Uterus (tissue), 4 donors: ENCODE measurements at places on chromosomes 2 and 18.

GRCh38 chr2:30447149-30448045 is at the start of gene LCLAT1:
TSS of gene LCLAT1 (plus strand) at chr2:30447246. CDS start at chr2:30525591, 78,345 bp downstream.
- H3K4me1 ChIP-seq: no peaks in the 10 kb centered on the region
- no peaks in the 10 kb centered on the region for H3K36me3 ChIP-seq
- H3K27ac ChIP-seq: peak within 1 kb of the TSS; percentile 80
- H3K27me3 ChIP-seq: no peaks in the 10 kb centered on the region

GRCh38 chr2:64329848-64330247 is 124.1 kb upstream of the LGALSL start:
- H3K27ac ChIP-seq: peak overlapping the region; percentile 91
- no peaks in the 10 kb centered on the region for H3K4me1 ChIP-seq
- peak; percentile 46 for DNase-seq
- H3K36me3 ChIP-seq: no peaks in the 10 kb centered on the region
- H3K4me3 ChIP-seq: no peak overlapping the region

DNA sequence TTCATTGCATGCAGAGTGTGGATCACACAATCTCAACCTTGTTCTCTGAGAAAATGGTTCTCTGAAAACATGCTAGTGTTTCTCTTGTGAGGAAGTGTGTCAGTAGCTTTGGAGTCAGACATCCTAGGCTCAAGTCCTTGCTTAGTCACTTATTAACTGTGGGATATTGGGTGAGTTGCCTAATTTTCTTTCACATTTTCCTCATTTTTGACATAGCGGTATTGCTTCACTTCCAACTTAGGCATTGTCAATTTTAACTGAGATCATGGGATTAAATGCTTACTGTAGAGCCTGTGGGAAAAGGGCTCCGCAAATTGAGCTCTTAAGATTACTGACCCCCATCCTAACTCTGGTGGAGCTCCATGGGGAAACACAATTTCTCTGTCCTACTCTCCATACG is 622.2 kb downstream of the CNTNAP5 start:
- no peaks in the 10 kb centered on the region for H3K27me3 ChIP-seq
- no peaks in the 10 kb centered on the region for H3K36me3 ChIP-seq
- DNase-seq: no peak
- no peaks in the 10 kb centered on the region for H3K4me1 ChIP-seq

DNA sequence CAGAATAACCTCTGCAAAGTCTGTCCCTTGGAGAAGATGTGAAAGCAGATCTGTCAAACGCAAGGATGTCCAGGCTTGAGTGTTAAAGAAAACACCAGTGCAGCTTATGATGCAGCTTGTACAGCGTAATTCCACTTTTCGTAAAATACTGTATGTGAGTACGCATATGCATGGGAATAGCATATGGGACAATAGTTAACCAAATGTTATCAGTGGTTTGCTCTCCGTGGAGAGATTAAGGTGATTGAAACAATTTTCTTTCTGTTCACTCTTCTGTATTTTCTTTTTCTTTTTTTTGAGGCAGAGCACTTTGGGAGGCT is 27.2 kb downstream of the ATOH8 start:
- no peak overlapping the region for H3K27ac ChIP-seq
- DNase-seq: no peak
- no peaks in the 10 kb centered on the region for H3K4me1 ChIP-seq
- no peaks in the 10 kb centered on the region for H3K27me3 ChIP-seq

- H3K4me1 ChIP-seq: no peaks in the 10 kb centered on the region
- no peak overlapping the region for H3K4me3 ChIP-seq
- no peak overlapping the region for H3K27ac ChIP-seq
- H3K36me3 ChIP-seq: no peaks in the 10 kb centered on the region
These were observed 227.3 kb upstream of the RAB6C start for GRCh38 chr2:129752176-129752575.

DNA sequence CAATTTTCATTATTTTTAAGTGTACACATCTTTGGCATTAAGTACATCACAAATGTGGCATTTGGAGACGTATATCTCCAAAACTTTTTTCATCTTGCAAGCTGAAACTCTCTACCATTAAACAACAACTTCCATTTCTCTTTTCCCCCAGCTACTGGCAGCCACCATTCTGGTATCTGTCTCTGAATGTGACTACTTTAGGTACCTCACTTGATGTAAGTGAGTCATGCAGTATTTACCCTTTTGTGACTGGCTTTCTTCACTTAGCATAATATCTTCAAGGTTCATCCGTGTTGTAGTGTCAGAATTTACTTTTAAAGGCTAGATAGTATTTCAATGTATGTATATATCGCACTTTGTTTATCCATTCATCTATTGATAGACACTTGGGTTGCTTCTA is 17.0 kb downstream of the BABAM2 start:
- H3K27me3 ChIP-seq: no peaks in the 10 kb centered on the region
- DNase-seq: no peak
- H3K4me3 ChIP-seq: no peak overlapping the region
- H3K4me1 ChIP-seq: peaks cover 3% of the 10 kb centered on the region
- no peak overlapping the region for H3K27ac ChIP-seq

DNA sequence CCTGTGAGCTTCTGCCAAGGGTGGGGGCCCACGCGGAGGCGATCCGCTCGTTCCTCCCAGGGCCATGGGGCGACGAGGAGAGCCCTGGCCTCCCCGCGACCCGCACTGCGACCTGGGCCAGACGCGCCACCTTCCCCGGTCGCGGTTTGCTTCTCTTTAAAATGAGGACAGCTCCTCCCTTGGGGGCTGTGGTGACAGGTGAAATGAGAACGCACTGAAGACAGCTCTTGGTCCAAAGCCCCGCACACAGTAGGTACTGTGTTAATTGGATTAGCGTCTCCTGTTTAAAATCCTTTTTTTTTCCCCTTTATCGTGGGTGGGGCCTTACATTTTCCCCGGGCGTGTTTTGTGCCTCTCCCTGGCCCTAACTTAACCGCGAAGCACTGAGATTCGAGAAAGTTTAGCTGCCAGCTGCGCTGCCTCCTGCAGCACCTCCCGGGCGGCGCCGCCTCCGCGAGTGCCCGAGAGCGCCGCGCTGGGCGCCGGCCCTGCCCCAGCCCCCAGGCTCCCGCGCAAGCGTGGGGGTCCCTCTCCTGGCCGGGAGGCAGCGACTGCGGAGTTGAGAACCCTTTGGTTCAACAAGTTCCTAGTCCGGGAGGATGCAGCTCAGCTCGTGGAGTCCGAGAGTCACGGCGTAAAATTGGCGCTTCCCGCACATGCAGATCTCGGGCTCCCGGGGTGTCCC is 1.1 kb downstream of the HPCAL1 start:
- peak overlapping the region; percentile 52 for H3K4me3 ChIP-seq
- peaks cover 5% of the 10 kb centered on the region for H3K4me1 ChIP-seq
- H3K27ac ChIP-seq: peak overlapping the region; percentile 89
- no peaks in the 10 kb centered on the region for H3K27me3 ChIP-seq

DNA sequence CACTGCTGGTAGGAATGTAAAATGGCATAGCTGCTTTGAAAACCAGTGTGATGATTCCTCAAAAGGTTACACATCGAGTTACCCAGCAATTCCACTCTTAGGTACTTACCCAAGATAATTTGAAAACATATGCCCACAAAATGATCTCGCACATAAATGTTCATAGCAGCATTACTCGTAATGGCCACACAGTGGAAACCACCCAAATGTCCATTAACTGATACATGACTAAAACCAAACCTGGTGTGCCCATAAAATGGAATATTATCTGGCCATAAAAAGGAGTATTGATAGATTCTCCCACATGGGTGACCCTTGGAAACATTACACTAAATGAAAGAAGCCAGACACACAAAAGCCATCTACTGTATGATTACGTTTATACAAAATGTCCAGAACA is 70.4 kb downstream of the ALPK2 start:
- no peak overlapping the region for H3K27ac ChIP-seq
- no peaks in the 10 kb centered on the region for H3K4me1 ChIP-seq
- DNase-seq: no peak
- no peaks in the 10 kb centered on the region for H3K36me3 ChIP-seq
- H3K27me3 ChIP-seq: no peaks in the 10 kb centered on the region

DNA sequence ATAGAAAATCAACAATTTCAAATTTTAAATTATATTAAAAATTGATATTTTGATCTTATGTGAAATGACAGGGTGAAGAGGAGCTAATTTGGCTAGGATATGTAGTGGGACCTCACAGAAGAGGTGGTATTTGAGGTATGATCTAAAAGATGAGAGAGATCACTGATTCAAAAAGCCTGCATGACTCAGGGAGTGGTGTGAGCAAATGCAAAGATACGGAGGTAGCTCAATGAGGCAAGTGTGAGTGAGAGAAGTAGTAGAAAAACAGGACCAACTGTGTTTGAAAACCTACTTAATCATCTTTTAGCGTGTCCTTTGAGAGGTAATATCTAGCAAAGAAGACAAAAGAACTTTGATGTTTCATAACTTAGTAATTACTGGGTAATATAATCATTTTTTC is 557.5 kb downstream of the DSC3 start:
- no peak overlapping the region for H3K27ac ChIP-seq
- no peak overlapping the region for H3K4me3 ChIP-seq
- H3K4me1 ChIP-seq: no peaks in the 10 kb centered on the region
- H3K27me3 ChIP-seq: no peaks in the 10 kb centered on the region

DNA sequence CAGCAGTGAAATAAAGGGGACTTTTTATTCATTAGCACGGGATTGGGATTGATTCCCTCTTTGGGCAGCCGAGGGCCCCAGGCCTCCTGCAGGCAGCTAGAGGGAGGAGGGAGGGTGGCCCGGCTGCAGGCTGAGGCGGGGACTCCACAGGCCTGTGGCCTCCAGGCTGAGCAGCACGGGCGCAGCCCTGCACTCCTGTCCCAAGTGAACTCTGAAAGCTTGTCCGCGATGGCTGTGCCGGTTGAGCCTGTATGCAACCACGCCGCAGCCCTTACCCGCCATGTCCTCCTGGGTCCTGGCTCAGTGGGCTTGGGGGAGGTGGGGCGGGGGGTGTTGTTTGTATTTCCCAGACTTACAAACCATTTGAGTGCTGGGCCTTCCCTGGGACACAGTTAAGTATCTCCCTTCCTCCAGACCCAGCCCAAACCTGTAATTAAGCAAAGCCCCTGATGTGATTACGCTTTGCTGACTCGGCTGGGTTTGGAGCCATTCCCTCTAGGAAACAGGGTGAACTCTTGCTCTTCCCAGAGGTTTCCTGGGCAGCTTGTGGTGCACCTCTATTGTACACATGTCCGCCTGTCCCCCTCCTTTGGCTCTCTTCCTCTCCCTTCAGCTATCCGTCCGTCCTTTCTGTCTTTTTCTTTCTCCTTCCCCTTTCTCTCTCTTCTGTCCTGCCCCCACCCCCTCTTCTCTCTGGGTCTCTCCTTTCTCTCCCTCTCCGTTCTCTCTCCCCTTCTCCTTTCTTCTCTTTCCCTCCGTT is 5.3 kb downstream of the GLI2 start:
- H3K27ac ChIP-seq: no peak overlapping the region
- H3K4me3 ChIP-seq: peak overlapping the region; percentile 50
- DNase-seq: no peak
- no peaks in the 10 kb centered on the region for H3K4me1 ChIP-seq
- H3K27me3 ChIP-seq: no peaks in the 10 kb centered on the region

DNA sequence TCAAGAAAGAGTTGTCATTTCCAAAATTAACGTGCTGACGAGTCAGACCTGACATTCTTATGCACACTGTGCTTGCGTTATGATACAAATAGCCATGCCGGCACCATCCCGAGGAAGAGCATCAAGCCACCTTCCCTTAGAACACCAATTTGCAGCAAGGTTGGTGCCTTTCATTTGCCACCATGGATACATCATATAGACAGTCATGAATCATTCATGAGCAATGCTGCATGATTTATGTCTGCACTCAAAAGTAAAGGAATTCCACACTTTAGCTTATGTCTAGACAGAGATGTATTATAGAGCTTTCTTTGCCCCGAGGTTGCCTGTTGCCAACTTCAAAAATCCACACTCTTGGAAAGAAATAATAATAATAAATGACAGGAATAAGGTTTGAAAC is 166.9 kb downstream of the VWC2L start:
- DNase-seq: no peak
- no peaks in the 10 kb centered on the region for H3K27me3 ChIP-seq
- no peak overlapping the region for H3K27ac ChIP-seq
- H3K4me1 ChIP-seq: no peaks in the 10 kb centered on the region
- no peaks in the 10 kb centered on the region for H3K36me3 ChIP-seq

- DNase-seq: no peak
- no peaks in the 10 kb centered on the region for H3K27me3 ChIP-seq
- H3K36me3 ChIP-seq: no peaks in the 10 kb centered on the region
- no peaks in the 10 kb centered on the region for H3K4me1 ChIP-seq
- H3K27ac ChIP-seq: no peak overlapping the region
These were observed 13.7 kb upstream of the ZNF532 start for GRCh38 chr18:58850786-58851469.

DNA sequence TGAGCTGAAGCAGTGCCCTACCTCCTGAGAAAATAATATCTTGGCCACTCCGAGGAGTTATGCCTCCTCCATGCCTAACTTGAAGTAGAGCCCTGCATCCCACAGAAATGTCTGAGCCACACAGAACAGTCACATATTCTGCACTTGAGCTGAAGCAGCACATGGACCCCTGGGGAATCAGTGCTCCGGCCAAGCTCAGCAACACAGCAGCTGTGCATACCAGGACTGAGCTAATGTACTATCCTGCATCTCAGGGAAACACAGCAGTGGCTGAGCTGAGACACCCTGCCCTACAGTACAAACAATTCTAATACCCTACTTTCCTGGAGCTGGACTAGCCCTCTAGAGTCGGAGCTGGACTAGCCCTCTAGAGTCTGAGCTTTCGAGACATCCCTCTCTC is 166.9 kb downstream of the ZNF516 start:
- no peak for DNase-seq
- H3K4me1 ChIP-seq: no peaks in the 10 kb centered on the region
- H3K36me3 ChIP-seq: no peaks in the 10 kb centered on the region
- H3K27me3 ChIP-seq: no peaks in the 10 kb centered on the region
- no peak overlapping the region for H3K27ac ChIP-seq
- H3K4me3 ChIP-seq: no peak overlapping the region

GRCh38 chr2:144711084-144711483 is 191.2 kb upstream of the ZEB2 start:
- H3K27ac ChIP-seq: no peak overlapping the region
- no peaks in the 10 kb centered on the region for H3K36me3 ChIP-seq
- H3K4me1 ChIP-seq: no peaks in the 10 kb centered on the region
